ENCODE measurements at places on chromosomes 3 and 15.

GRCh38 chr3:124315215-124316033 lies 323.5 kb upstream of the ROPN1 start:
- no peak for DNase-seq

- no peak for DNase-seq
Measured at GRCh38 chr3:71101626-71102025, 481.9 kb downstream of the FOXP1 start.

DNA sequence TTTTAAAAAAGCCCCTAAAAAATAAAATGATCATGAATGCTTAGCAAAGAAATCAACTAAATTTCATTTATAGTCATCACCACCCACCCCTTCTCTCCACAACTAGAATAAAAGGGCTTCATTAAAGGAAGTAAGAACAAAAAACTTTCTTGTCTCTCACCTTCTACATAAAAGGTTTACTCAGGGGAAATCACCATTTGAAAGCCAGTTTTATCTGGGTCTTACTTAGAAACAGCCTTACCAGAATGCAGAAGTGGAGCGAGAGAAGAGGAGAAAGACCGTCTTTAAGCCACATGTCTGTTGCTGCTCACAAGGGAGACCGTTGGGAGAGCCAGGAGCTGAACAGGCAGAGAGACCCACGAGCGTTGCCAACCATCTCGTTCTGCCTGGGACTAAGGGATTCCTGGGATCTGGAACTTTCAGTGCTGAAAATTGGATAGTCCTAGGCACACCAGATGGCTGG lies 350.1 kb upstream of the PROK2 start:
- DNase-seq = no peak

DNA sequence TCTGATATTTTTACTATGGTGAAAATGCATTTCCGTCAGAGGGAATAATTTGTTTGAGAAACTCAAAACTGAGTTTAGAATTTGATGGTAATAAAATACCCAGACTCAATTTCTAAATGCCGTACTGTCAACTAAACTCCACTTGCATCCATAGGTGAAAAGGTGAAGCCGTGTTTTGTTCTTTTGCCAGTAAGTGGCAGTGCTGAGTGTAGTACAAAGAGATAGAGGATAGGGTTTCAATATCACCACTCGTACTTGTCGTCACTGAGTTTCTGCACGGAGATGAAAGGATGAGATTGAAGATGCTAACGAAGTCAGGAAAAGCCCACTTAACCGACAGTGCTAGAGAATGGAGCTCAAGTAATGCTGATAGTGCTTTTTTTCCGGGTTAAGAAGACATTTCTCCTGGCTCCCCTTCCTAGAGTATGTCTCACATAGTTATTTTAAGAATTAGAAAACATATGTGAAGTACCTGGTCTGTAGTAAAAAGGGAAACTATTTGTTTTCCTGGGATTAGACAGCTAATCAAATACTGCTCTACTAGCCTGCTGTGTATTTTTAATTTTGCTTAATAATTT lies 345.1 kb downstream of the IL5RA start:
- peak; percentile 28 for DNase-seq

DNA sequence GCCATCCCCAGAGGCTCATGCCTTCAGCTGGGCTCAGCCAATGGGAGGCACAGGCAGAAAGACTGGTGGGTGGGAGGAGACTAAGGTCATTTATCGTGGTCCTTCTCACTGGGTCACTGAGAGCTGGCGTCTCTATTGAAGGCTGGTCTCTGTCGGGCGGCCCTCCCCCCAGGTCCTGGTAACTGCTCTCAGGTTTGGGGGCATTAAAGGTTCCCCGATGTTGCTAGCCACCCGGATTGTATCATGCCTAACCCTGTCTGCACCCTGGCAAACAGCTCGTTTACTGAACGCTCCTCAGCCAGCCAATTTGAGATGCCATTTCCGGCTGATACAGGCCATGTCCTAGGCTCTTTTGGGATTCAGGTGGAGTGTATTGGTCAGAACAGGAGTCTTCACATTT lies 10.5 kb downstream of the SELENOS start:
- DNase-seq = no peak

- DNase-seq = no peak
Measured at GRCh38 chr3:13262493-13263211, 157.5 kb downstream of the NUP210 start.

DNA sequence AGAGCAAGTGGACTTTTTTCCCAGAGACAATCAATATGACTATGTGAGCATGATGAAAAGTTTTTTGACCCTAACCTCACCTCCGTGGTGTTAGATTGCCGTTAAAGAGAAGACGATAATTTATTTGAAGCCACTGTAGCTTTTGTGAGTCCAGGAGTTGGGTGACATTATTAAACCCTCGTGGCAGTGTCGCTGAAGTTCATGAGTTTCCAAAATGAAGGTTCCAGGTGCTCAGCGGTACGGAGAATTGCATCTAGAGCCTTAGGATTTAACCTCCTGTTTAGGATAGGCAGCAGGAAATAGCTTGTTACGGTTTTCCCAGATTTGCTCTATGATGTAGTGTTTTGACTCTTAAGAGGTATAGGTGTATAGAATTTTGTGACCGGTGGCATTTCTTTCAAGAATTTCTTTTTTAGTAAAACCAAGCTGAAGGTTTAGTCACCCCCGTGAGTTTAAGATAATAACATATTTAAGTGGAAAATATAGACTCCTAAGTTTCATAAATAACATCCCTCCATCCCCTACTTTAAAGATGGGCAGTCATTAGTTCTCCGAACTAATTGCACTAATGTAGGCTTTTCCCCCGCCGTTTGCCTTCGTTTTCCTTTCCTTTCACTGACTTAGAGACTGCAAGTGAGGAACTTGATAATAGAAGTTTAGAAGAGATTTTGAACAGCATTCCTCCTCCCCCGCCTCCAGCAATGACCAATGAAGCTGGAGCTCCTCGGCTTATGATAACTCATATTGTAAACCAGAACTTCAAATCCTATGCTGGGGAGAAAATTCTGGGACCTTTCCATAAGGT lies 2.0 kb downstream of the SMC4 start:
- no peak for DNase-seq

- DNase-seq = peak; percentile 26
Measured at GRCh38 chr15:53193149-53193548, 403.0 kb upstream of the ONECUT1 start.

DNA sequence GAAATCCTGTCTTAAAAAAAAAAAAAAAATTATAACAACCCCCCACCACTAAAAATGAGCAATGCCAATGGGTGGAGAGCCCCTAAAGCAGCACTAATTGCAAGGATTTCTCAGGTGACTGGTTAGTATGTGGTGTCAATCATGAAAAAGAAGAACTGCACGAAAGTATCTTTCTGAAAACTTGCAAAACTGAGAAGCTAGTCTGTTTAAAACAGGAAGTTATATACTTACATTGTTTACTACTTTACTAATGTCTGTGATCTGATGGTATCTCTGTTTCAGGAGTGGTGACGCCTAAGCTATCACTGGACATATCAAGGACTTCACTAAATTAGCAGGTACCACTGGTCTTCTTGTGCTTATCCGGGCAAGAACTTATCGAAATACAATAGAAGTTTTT lies at the start of gene CCR3:
CCR3 (plus strand) TSS at position 341 of the 400 bp plus-strand sequence. CDS start 22,699 bp downstream, outside the sequence.
- DNase-seq = no peak
